ENCODE measurements at places on chromosomes 7 and 10.

DNA sequence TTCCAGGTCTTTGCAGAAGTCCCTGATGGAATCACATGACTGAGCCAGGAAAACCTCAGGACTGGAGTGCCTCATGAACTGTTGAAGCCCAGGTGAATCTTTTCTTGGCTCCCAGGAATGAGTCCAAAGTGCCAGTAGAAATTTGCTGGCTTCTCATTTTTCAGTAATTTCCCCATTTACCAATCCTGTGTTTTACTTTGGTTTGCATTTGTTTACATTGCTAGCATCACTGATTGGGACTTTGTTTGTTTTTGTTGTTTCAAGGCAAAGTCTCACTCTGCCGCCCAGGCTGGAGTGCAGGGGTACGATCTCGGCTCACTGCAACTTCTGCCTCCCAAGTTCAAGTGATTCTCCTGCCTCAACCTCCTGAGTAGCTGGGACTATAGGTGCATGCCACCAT, 1.6 kb upstream of the ZNF12 start:
- DNase-seq: no peak

- DNase-seq: no peak
Measured at GRCh38 chr10:93916257-93917063, 22.7 kb downstream of the SLC35G1 start.

DNA sequence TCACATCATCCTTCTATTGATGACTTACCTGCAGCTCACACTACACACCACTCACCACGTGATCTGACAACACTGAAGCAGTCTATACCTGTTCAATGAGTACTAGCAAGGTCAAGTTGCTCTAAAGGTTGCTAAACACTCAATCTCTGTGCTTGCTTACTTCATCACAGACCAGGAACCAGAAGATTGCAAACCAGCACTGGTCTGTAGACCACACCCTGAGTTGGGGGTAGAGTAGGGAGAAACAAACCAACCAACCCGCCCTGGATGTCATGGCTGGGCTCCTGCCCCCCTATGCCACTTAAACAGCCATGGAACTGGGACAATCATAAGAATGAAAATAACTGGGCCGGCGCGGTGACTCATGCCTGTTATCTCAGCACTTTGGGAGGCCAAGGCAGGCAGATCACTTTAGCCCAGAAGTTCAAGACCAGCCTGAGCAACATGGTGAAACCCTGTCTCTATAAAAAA, 19.6 kb downstream of the DLG5 start:
- no peak for DNase-seq

DNA sequence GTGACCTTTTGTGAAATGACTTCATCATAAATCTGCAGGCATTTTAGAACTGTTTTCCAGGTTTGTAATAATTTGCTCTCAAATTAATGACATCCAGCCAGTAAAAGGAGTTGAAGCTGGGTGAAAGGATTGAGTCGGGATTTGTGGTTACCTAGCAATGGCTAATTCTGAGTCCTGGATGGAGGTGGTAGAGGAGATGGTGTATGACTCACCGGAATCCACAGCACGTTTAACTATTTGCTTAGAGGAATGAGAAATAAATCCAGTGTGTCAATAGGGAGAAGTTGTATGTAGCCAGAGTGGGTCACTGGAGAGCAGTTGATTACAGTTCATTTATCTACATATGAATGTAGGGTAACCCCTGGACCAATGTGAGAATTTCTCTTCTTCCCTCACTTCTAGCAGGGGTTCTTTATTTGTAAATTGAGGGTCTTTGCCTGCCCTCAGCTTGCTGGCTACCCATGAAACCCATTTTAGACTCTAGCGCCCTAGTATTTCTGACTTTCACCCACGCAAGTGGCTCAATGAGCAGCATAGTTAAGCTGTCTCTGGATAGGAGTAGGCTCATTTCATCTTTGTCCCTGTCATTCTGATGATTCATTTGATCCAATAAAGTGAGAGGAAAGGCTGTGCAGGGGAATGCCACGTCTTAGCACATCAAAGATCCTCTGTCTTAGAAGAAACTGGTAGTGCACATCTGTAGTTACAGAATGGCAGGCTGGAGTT, 547.8 kb downstream of the SORCS3 start:
- DNase-seq: no peak

DNA sequence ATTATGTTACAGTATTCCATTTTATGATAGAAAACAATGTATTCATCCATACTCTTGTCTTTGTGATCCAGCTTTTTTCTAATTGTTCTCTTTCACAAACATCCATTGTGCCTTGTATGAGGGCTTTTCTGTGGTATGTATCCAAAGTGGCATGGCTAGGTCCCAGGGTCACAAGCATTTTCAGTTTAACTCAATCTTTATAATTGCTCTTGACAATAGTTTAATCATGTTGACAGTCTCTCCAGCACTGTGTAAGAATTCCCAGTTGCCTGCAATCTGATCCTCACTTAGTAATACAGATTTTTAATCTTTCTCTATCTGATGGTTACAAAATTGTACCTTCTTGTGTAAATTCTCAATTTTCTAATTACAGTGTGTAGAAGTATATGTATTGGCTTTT, 533.4 kb downstream of the NEBL start:
- no peak for DNase-seq

GRCh38 chr10:2038036-2038435, 300.7 kb upstream of the ADARB2 start:
- DNase-seq: no peak

DNA sequence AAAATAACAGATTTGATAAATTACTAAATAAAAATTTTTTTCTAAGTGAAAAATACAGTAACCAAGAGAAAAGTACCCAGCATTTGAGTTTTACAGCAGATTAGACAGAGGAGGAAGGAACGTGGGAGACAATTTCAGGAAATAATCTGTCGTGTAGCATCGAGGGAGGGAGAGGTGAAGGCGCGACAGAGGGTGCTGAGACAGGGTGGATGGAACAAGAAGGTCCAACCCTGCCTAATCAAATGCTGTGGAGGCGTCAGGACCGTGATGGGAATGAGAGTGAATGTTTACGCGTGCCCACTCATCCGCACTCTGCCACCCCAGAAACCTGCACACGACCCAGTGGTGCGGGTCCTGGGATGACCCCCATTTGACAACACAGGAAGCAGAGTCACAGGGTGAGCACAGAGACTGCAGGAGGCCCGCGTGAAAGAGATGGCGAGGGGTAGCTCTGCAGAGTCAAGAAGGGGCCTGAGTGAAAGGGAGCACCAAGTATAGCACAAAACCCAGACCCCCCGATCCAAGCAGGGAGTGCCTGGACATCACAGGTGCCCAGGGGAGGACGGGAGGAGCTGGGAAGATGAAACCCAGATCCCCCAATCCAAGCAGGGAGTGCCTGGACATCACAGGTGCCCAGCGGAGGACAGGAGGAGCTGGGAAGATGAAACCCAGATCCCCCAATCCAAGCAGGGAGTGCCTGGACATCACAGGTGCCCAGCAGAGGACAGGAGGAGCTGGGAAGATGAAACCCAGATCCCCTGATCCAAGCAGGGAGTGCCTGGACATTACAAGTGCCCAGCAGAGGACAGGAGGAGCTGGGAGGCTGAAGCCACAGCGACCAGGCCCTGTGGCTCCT, 558.9 kb downstream of the DNAJB6 start:
- no peak for DNase-seq

DNA sequence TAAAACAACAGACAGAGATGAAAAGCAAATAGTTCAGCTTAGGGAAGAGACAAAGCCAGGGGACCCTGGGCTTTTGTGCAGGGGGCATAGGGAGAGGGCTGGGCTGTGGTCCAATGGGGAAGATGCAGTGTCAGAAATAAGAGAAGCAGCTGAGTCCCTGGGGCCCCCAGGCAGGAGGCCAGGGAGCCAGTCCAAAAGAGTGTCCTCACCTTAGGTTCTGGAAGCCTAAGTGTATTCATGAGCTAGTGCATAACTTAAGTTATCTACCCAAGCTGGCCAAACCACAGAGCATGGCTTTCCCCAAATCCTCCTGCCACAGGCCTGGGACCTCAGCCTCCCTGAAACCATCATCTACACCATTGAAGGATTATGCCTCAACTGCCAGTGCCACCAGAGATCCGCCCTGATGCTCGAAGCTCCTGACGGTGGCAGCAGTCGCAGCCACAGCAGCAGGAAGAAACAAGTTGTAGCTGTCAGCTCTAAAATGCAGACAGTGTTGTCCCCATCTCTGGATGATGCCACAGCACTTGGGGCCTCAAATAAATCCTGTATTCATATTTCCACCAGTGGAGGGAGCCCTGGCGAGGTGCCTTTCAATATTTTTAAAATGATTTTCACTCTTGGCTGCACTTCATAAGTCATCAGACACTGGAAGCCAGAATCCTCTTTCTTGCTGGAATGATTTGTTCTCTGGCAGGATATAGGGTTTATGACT, 574.6 kb downstream of the GRID1 start:
- DNase-seq: no peak

DNA sequence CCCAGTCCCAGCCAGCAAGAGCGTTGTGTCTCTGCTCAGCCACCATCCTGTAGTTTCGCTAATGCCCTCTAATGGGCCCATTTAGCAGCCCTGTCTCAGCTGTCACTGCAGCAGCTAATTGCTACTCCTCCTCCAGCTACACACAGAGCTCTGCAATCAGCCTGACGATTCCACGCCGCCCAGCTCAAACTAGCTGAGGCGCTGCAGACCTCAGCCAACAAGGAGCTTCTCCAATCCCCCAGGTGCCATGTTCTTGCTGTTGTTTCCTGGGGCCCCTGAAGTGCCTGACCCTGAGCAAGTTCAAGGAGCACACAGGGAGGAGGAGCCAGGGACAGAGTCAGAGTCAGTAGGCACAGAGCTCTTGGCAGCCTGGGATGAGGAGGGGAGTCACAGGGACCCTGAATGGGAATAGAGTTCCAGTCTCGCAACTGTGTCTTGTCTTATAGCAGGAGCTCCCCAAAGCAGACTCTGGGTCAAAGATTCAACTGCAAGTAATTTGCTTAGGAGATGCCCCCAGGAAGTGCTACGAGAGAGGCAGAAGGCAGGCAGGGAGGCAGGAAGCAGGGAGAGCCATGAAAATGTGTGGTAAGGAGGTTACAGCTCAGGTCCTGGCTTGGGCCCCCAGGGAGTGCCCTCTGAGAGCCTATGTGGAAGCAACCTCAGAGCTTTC, 135.8 kb upstream of the UNC5B start:
- DNase-seq: peak; percentile 4

DNA sequence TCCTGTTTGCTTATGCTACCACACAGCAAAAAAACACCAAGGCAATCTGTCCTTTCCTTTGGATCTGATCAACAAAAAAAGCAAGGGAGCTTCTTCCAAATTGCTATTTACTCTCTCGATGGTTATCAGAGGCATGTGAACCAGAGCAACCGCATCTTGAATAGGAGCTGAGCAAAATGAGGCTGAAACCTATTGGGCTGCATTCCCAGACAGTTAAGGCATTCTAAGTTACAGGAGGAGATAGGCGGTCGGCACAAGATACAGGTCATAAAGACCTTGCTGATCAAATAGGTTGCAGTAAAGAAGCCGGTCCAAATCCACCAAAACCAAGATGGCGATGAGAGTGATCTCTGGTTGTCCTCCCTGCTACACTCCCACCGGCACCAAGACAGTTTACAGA, 76.8 kb upstream of the FRMD4A start:
- no peak for DNase-seq

GRCh38 chr7:138164804-138165203, 88.5 kb downstream of the AKR1D1 start:
- no peak for DNase-seq

DNA sequence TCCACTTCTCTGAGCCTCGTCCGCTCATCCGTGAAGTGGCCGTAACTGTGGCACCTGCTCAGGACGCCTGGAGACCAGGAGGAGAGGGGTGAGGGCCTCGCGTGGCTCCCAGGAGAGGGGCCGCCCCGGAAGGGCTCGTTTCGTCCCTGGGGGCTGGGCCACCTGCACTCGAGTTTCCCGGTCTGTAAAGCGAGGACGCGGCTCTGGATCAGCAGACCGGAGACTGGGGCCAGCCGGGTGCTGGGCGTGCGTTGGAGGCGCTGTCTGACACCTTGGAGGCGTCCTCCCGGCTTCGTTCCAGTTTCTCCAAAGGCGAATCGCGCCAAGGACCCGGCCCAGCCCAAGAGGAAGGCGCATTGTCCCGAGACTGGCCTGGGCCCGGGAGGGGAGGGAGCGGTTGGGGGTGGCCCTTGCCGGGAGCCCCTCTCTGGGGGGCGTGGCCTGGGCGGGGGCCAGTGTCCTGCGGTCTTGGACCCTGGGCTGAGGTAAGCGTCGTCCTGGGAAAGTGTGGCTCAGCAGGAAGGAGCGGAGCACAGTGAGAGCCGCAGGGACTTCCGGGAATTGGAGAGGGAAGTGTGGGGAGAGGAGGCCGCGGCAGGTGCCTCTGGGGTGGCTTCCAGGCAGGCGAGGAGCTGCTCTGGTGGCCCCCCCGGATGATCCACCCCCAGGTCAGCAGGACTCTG, 89.6 kb downstream of the FOXL3 start:
- DNase-seq: peak; percentile 12

DNA sequence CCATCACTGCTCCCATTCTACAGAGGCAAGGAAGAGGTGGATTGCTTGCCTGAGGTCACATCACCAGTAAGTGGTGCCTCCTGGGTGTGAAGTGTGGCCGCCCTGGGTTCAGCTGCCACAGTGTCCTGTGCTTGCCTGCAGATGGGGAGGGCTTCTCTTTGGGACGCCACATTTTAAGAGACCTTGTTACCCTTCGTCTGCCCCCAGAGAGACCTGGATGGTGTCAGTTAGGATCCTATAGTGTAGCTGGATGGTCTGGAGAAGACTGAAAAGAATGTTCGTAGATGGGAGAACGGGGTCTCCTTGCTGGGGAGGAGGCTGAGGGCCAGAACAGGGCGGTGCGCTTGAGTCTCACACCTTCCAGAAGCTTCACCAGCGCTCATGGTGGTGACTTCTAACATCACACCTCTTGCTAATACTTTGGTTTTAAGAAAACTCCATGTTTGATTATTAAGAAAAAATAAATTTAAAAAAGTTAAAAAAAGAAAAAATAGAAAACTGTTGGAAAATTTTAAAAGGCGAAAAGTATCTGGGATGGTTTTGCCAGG, 2.3 kb downstream of the DOCK1 start:
- no peak for DNase-seq

GRCh38 chr10:23293145-23293724, 51.4 kb downstream of the C10orf67 start:
- peak; percentile 36 for DNase-seq

DNA sequence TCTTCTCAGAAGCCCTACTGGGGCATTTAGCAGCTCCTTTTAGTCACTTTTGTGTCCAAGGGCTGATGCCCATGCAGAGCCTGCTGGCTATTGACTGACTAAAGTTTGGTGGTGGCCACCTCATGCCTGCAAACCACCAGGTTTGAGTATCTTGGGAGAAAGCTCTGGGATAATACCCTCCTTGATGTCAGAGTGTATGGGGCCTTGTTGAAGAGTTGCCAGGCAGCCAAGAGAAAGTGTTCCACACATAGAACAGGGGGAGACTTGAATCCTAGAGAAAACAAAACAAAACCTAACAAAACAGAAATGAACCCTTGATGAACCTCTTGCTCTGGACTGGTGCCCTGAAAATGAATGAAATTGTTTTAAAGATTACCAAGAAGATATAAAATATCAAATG, 1024.6 kb downstream of the SORCS1 start:
- DNase-seq: no peak

DNA sequence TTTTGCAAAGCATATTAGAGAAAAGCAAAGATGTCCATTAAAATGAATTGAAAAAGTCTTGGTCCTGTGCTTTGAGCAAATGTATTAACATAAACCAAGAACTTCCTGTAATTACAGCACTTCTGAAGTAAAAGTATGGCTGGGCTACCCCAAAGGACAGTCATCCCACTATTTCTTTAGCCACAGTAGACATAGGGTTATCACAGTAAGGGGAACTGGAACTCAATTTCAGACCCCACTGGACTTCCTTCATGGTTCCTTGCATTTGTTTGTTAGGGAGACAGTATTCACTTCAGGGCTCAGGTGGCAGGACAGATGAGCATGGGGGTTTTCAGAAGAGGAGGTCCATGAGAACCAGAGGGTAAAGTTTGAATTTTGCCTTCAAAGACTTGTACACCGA, 203.1 kb upstream of the PDE1C start:
- no peak for DNase-seq

Measured in stimulated activated naive CD8-positive, alpha-beta T cell treated with anti-CD3 and anti-CD28 coated beads, Interleukin-15, amount 100 ng/mL, for 72 hours (primary cell).